ENCODE measurements at places on chromosomes 12 and 14.

- peak; percentile 56 for DNase-seq
Measured at GRCh38 chr12:62919838-62920237, 15.1 kb downstream of the PPM1H start.

- DNase-seq: no peak
Measured at GRCh38 chr12:103138538-103138937, 181.1 kb downstream of the ASCL1 start.

DNA sequence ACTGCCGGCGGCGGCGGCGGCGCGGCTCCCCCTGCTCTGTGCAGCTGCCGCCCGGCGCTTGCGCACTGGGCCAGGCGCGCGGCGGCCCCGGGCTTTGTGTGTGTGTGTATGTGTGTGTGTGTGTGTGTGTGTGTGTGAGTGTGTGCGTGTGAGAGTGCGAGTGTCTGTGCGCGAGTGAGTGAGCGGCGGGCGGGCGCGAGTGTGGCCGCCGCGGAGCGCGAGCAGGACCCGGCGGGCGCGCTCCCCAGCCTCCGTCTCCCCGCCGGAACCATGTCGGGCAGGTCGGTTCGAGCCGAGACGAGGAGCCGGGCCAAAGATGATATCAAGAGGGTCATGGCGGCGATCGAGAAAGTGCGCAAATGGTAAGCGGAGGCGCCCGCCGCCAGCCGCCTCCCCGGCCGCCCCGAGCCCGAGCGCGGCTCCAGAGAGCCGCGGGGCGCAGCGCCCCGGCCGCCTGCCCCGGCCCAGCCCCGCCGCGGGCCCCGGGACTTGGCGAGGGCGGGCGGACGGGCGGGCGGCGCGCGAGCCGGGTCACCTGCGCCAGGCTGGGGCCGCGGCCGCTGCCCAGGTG, at the start of gene BCL7A:
Gene BCL7A, plus strand, starts transcription at position 63 of the 571 bp plus-strand sequence. Its CDS starts 208 bp downstream, at position 271.
- DNase-seq: peak; percentile 69

DNA sequence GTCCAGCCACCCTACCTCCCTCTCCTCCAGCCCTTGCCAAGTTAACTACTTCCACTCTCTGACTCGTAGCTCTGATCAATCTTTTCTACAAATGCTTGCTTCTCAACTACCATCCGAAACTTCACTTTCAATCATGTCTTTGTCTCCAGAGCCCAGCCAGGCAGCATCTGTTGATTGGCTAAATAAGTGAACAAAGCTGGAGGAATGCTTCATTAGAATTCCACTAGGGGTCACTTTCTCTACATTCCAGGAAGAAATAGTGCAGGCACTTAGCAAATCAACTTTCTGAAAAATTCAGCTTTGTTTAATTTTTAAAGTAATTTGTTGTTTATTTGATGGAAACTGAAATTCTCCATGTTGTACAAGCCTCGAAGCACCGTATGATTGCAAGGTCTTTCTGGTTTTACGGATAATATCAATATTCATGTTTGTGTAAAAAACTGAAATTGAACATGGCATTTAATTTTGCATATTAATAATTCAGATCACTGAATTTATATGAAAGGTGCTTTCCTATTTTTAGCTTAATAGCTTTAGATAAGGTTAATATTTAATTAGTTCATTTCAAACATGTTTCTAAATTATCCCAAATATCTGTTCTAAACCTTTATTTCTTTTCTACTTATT, 32.4 kb upstream of the HELB start:
- DNase-seq: peak; percentile 25

DNA sequence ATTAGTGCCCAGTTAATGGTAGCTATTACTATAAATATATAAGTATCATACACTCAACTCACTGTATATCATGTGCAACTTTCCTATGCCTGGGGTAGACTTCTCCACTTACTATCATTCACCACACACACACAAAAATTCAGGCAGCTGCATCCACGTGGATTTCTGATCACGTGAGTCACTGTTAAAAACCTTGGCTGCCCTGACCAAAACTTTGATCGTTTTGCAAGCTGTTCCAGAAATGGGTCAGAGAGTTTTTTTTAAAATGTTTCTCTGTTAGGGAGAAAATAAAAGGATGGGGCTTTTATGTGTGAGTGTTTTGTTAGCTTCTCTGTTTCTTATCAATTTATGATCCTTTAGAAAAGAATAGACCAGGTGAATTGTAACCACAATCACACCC, 198.2 kb upstream of the CNOT2 start:
- DNase-seq: no peak

DNA sequence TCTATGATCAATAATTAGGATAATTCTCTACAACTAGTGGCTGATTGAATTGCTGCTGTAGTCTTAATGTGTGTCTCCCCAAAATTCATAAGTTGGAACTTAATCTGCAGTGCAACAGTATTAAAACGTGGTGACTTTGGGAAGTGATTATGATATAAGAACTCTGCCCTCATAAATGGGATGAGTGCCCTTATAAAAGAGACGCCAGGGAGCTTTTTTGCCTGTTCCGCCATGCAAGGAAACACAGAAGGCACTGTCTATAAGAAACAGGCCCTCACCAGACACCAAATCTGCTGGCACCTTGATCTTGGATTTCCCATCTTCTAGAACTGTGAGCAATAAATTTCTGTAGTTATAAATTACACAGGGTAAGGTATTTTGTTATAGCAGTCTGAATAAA, 161.0 kb downstream of the ALX1 start:
- DNase-seq: no peak

DNA sequence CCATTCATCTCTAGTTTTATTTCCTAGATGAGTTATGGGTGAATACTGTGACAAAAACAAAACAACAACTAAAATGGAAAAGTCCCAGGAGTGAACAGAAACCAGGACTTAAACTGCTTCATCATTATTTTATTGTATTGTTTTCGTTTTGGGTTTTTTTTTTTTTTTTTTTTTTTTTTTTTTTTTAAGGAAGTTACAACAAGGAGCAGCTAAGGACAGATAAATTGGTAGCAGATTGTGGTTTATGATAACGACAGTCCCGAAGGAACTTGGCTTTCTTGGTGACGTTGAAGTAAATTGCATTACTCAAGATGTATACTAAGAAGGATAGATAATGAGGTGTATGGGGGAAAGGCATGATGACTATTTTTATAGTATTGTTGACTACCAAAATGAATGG, 866.3 kb downstream of the NRXN3 start:
- no peak for DNase-seq

DNA sequence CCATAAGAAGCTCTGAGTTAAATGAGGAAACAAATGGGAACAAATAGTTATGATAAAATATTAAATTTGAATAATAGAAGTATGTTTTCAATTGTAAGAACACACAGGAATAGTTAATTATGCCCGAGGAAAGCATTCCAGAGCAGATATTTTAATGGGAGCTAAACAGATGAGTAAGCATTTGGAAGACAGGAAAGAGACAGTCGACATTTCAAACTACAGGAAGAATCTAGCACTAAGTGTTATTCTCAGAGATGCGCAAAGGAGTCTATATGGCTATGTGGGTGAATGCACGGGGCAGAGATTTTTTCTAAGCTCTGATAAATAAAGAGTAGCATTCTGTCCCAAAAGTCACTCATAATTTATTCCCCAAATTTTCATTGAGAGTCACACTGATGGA, 64.5 kb upstream of the SSTR1 start:
- DNase-seq: no peak

DNA sequence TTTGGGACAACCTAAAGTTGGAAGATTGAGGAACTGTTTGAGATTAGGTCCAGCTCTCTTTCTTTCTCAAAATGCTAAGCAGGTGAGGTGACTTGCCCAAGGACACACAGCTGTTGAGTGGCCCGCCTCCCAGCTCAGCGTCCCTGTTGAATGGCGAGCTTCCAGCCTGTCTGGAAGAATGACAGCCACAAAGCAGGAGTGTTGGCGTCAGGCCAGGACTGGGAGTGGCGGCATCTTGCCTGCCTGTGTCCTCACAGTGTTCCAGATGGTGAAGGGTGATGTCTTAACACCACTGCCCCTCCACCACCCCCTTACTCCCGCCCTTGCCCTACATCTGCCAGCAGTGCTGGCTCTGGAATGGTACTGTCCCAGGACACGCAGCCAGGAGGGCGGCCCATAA, 4.4 kb upstream of the CEBPE start:
- DNase-seq: peak; percentile 42

DNA sequence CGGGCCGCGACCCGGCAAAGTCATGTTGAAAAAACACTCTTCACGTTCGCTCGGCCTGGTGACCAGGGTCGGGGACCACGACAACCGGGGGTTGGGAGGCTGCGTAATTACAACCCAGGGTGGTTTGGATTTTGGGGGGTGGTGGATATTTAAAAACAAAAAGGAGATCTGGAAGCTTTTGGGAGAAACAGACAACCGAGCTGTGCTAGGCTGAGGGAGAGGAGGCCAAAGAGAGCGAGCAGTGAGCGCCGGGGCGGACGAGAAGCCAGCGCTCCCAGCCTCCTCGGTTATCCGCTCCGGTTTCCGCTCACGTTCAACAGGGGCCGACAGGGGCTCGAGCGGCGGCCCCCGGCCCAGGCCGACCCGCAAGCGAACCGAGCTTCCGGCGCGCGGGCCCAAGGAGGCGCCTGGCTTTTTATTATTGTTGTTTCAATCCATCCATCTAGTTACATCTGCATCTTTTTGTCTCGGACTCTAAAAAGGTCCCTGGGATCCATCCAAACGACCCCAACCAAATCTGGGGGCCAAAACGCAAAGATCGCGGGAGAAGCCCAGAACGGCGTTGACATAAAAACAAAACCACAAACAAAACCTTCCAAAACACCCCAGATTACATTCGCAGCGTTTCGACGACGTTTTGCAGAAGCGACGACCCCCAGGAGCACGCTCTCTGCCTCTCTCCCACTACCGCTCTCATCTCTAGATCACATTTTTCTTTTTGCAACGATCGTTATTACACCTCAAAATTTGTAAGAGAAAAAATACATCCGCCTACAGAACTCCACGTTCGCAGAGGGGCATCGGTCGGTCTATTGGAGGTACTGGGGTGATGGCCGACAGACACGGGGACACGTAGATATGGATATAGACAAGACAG, 771 bp downstream of the OTX2 start:
- DNase-seq: no peak

DNA sequence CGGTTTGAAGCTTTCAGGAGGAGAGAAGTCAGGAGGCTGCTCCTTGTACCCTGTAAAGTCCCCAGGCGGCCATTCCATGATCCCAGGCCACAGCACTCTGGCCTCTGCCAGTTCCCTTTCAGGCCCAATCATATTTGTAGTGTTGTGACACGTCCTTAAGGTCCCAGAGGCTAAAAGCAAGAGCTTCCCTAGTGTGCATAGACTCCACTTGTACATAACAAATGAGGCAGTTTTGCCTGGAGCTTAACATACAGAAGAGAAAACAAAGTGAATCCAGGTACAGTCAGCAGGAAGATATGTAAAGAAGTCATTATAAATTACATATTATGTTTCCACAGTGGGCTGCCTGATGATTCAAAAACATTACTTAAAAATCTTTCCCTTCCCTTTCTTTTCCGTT, 81.1 kb upstream of the RPH3A start:
- DNase-seq: no peak

Measured in Calu3 (cell line).